Spleen (tissue), 13 donors: ENCODE measurements at places on chromosomes 16 and 17.
A peak's percentile ranks its signal among the peaks of the same experiment; 100 is the strongest.

DNA sequence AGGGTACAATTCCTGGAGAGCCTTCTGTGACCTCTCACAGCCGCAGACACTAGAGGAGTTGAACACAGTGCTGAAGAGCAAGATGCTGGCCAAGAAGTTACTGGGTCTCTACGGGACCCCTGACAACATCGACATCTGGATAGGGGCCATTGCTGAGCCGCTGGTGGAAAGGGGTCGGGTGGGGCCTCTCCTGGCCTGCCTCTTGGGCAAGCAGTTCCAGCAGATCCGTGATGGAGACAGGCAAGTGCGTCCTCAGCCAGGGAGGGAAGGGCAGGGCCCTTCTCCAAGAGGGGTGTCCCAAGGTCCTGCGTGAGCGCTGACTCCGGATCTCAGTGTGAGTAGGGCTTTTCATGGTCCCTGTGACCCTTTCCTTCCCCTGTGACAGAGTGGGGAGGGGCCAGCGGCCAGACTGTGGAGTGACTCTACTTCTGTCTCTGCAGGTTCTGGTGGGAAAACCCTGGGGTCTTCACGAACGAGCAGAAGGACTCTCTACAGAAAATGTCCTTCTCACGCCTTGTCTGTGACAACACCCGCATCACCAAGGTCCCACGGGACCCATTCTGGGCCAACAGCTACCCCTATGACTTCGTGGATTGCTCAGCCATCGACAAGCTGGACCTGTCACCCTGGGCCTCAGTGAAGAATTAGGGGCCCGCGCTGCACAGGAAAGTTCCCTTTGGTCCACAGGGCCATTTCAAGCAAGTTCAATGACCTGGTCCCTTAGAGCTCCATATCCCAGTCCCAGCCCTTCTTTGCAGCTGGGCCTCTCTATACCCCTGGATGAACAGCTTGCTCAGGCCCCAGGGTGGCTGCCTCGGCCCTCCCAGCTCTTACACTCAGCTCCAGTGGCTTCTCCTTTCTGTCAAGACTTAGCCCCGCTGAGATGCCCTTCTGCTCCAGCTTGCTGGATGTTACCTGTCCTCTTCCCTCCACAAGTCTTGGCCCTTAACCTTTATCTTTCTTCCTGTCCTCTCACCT is 13.1 kb downstream of the MPO start:
- H3K27ac ChIP-seq = no peak overlapping the region
- no peak overlapping the region for H3K4me3 ChIP-seq
- peak; percentile 58 for DNase-seq
- no peaks in the 10 kb centered on the region for H3K4me1 ChIP-seq

DNA sequence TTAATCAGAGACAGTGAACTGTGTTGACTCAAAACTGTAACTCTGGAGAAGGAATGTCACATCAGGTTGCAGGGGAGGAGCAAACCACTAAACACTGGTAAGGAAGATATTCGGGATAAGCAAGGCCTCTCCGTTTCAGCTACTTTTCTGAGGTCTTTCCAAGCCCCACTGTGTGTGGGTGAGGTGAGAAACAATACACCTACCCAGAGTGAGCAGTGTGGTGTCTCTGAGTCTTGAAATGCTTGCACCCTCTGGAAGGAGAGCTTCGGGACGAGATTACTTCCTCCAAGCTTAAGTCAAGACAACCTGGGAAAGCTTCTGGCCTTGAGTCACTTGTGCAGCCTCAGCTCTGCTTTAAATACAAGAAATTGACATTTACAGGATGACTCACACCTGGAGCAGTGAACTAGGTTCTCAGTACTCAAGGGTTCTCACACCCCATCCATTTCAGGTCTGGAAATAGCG is 2.5 kb upstream of the MAP3K14 start:
- no peaks in the 10 kb centered on the region for H3K27me3 ChIP-seq
- no peak for DNase-seq
- H3K4me1 ChIP-seq = peaks cover 51% of the 10 kb centered on the region
- H3K4me3 ChIP-seq = no peak overlapping the region

GRCh38 chr16:88387941-88388627 is 5.3 kb downstream of the ZNF469 start:
- DNase-seq = no peak
- H3K27ac ChIP-seq = no peak overlapping the region
- peaks cover 14% of the 10 kb centered on the region for H3K4me1 ChIP-seq
- H3K27me3 ChIP-seq = peaks cover 93% of the 10 kb centered on the region

DNA sequence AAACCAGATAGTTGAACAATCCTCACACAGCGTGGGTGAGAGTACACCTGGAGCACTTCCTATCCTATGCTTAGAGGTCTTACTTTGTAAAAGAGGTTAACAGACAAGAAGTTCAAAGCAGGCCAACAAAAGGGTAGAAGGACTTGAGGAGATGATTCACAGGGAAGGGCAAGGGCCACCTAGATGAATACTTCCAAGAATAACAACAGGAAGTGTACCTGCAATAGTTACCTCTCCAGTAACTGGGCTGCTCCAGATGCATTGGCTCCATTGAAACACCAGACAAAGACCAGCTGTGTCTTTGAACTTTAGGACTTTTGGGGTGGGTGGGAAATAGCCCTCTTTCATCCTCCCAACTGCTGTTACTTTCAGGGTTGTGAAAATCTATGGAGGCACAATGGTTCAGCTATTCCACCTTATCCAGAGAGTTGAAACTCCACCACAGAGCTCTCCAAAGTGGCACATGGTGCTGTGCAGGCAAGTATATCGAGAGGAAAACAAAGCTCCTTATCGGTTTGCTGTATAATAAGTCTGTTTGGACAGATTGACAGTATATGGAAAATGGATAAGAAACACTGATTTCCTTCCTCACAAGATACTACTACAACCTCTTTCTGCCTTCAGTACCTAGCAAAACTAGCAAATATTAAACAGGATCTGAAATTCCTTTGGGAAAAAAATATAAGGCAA is 22.7 kb downstream of the RNF43 start:
- H3K4me1 ChIP-seq = no peaks in the 10 kb centered on the region
- no peaks in the 10 kb centered on the region for H3K36me3 ChIP-seq
- no peak overlapping the region for H3K4me3 ChIP-seq

- no peak overlapping the region for H3K27ac ChIP-seq
- no peak for DNase-seq
- H3K4me1 ChIP-seq = peaks cover 6% of the 10 kb centered on the region
- peaks cover 12% of the 10 kb centered on the region for H3K27me3 ChIP-seq
- H3K36me3 ChIP-seq = no peaks in the 10 kb centered on the region
Measured at GRCh38 chr16:89633064-89633631, 19.7 kb downstream of the DPEP1 start.
